ENCODE measurements at places on chromosomes 1 and 21.
A peak's percentile ranks its signal among the peaks of the same experiment; 100 is the strongest.

GRCh38 chr1:58331156-58331555 lies 215.4 kb downstream of the OMA1 start:
- DNase-seq: no peak

DNA sequence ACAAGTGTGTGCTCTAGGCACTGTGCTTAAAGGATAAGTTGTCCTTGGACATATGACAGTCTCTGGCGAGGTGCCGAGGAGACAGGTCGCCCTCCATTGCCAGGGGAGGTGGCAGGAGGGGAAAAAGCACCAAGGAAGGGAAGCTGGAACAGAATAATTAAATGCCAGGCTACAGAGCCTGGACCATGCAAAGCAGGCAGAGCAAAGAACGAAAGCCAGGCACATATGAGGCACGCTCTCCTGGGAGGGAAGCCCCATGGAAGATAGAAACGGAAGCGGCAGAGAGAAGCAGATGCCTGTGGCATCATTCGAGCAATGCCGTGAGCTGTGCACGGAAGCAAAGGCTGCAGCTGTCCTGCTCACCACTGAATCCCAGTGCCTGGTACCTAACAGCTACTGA lies 91.2 kb downstream of the JAK1 start:
- no peak for DNase-seq

- DNase-seq: no peak
Measured at GRCh38 chr1:61241973-61242381, 159.6 kb downstream of the NFIA start.

DNA sequence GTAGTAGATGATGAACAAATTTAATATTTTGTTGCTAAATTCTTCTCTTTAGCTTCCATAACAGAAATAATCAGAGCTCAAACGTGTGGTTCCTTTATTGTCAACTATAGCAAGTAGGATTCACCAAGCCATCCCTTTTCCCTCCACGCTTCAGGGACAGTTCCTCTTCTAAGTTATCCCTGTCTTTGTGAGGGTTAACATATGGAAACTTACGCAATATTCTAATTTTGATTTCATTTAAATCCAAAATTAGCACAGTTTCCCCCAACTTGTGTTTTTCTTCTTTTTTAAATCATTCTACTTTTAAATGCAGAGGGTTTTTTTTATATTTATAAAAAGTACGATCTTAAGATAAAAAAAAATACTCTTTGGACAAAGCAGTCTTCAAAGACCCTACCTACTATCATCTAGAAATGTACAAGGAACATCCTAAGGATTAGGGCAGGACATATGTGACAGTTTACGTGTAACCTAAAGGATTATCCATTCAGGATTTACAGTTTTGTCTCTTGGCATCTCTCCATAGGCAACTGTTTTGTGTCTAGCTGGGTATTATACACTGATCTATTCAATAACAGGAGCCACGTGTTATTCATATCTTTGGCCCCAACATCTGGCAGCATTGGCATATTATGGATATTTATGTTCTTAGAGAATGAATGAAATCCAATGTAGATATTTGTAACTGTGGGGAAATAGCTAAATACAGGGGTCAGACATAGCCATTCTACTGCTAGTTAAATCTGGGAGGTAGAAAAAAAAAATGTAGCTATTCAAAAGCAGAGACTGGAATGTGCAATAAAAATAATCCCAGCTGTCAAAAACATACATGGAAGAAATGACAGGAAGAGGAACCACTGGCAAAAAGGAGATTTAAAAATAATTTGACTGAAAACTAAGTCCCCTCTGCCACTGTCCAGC lies 272.9 kb downstream of the NEGR1 start:
- no peak for DNase-seq

DNA sequence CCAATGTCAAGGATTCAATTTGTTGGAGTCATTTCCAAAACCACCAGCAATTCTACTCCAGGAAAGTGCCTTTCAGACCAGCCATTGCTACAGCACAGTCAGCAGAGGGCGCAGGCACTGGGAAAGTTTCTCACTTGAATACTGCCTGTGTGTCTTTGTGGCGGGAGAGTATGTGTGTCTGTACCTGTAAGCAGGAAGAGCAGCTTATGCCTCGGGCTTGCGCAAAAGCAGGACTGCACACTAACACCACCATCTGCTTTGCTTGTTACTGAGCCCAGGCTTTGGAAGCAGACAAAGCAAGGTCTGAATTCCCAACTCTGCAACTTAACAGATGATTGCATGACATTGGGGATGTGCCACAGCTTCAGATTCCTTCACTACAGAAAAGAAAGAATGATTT lies 7.0 kb upstream of the CTSE start:
- DNase-seq: peak; percentile 62

DNA sequence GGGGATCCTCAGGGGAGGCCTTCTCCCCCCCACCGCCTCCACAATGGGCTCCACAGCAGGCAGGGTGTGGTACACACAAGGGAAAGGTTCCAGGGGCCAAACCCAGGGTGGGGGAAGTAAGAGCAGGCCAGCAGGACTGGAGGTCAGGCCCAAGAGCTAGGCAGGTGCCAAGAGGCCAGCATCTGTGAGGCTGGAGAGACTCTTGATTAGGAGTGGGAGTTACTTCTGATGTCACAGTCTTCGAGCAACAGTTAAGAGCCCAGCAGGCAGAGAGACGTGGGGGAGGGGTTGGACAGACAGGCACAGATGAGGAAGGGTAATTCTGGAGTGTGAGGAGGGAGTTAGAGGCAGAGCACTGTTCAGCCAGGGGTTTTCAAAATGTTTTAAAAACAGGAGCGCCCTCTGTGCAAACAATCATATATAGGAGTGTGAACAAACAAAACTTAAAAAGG lies 55.8 kb downstream of the SLC9A1 start:
- DNase-seq: no peak

- DNase-seq: no peak
Measured at GRCh38 chr1:183787704-183788103, 17.2 kb upstream of the RGL1 start.

GRCh38 chr1:238135708-238136664 lies 245.3 kb upstream of the ZP4 start:
- DNase-seq: no peak
